ENCODE measurements at places on chromosomes 2 and 18. TPM values are rescaled to one million over a fixed set of nuclear protein-coding genes. Genes with fewer than 3 reads are reported as not detected.
A peak's percentile ranks its signal among the peaks of the same experiment; 100 is the strongest.

GRCh38 chr2:26435106-26435505, 33.4 kb downstream of the DRC1 start:
- no peak for DNase-seq

DNA sequence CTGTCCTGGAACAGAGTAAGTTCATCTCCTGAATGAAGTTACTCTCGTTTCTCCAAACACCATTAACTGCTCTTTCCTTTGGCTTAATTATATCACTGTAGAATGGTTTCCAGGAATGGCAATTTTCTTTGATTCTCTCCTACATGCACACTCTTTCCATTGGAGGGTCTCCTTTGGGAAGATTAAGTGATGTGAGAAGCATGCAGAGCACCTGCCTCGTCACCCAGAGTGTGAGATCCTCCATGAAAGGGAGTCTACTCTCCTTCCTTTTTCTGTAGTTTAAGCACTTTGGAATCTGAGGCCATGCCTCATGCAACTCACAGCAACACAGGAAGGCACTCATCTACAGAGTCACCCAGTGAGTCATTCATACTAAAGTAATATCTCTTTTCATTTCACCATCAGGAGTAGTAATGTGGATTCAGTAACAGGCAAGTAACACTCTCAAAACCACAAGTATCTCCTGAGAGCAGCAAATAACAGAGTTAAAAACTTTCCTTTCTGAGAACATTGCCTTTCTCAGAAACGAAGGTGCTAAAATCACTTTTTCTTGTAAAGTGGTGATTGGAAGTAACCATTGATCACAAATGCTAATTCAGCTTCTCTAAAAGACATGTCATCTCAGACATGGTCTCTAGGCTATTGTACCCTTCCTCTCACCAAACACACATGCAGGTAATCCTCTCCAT, 52.8 kb upstream of the IL1RL1 start:
- DNase-seq = no peak

DNA sequence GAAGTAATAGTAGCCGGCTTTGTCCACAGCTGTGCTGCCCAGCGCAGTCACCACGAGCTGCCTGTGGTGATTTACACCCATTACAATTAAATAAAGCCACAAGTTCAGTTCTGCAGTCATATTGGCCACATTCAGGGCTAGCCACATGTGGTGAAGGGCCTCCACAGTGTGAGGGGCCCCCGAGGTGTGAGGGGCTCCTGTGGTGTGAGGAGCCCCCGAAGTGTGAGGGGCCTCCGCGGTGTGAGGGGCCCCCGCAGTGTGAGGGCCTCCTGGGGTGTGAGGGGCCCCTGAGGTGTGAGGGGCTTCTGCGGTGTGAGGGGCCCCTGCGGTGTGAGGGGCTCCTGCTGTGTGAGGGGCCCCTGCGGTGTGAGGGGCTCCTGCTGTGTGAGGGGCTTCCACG, 191.2 kb downstream of the CTIF start:
- DNase-seq = no peak

DNA sequence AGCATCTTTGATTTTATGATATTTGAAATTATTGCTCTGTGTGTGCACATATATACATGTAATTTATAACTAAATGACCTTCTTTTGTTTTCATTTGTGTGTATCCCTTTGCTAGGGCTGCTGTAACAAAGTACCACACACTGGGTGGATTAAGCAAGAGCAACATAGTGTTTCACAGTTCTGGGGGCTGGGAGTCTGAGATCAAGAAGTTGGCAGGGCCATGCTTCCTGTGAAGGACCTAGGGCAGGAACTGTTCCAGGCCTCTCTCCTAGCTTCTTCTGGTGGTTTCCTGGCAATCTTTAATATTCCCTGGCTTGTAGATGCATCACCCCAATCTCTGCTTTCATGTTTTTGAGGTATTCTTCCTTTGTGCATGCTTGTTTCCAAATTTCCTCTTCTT, 1043.9 kb downstream of the TSN start:
- DNase-seq = no peak

GRCh38 chr2:12665334-12665733, 51.4 kb upstream of the TRIB2 start:
- DNase-seq = no peak

DNA sequence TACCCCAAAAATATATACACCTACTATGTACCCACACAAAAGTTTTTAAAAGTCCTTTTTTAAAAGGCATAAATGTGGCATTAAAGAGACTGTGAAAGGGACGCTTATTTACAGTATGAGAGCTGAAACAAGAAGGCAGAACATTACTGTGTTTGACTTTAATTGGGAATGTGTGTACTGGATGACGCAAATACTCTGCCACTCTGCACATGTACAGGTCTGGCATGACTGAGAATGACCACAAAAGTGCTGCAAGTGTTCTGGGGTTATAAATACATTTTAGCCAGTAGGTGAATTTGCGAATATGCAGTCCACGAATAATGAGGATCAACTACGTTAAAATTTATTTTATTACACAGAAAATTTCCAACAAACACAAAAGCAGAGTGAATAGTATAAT, 11.4 kb downstream of the DARS1 start:
- no peak for DNase-seq

- no peak for DNase-seq
Observed at GRCh38 chr2:84458551-84459017, 496 bp downstream of the SUCLG1 start.

DNA sequence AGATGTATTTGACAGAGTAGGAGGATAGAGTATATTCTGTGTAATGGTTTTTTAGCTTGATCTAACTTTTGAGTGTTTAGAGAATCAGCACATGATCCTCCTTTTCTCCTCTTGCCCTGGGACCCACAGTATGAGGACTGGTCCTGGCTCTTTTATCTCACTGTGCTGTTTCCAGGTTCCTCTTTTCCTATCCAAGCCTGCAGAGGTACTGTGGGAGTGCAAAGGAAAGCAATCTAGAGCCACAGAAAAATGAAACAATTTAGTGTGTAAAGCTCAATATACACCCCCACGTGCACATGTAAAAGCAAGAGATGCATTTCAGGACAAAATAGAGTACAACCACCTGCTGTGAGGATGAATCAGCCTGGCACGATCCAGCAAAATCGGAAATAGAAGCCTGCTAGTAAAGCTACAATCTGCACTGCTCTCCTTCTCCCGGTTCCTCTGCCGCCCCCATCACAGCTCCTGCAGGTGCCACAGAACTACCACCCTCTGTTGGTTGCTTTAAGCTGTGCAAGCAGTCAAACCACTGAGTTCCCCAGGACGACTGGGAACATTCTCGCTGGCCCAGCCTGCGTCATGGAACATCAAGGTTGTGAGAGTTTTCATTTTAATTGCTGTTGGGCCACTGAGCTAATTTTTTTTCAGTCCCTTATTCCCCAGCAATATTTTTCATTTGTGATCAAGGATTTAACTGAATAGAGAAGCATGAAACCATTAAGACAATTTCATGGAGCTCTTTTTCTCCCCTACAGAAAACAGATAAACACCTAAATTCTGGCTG, 47.8 kb upstream of the MAPRE3 start:
- peak; percentile 41 for DNase-seq

- DNase-seq = peak; percentile 22
Observed at GRCh38 chr2:50401772-50402653, 629.9 kb downstream of the NRXN1 start.

Gene GREB1L
- 0.23 TPM for polyA plus RNA-seq

Gene KCMF1
- polyA plus RNA-seq = 31.1 TPM

Gene SH3RF3
- polyA plus RNA-seq = 2.5 TPM

Measured in pancreas (tissue), 10 donors.